ENCODE measurements at places on chromosomes 2 and 18.

DNA sequence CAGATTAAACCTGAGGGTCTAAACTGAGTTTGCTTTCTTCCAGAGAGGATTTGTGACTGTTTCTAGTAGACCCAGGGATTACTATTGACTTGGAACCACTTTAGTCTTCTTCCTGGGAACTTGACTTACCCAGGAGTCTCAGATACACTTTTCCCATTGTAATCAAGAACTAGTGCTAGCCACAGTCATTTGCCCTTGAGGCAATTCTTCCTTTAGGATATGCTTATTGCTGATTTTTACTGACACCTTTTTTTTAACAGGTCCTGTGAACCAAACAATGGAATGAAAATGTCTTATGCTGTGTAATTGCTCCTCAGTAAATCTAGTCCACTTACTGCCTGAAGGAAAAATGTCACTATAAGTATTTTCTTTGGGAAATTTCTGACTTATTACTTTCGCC, 78.3 kb downstream of the TAF4B start:
- DNase-seq = no peak

GRCh38 chr2:205771031-205771430, 88.7 kb downstream of the NRP2 start:
- DNase-seq = no peak

GRCh38 chr2:28365158-28365557, 27.5 kb upstream of the FOSL2 start:
- DNase-seq = no peak

- DNase-seq = no peak
These were observed 47.2 kb downstream of the C1QL2 start for GRCh38 chr2:119111115-119111975.

- no peak for DNase-seq
These were observed 105.0 kb downstream of the IKZF2 start for GRCh38 chr2:213046431-213046830.

DNA sequence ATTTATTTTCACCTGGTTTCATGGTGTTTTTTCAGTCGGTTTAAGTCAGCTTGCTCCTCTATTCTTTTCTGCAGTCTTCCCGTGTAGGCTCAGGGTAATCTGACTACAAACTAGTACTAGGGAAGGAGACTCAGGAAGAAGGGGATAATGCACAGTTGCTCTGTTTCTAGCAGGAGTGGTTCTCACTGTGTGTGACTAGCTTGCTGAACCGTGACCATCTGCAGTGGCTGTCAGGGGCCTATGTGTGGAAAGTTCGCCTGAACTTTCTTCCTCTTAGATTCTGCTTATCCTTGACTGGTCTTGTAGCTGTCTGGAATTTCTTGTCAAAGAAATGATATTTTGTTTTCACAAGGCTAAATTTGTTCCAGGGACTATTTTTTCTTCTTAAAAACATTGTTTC, 46.3 kb upstream of the AQP4 start:
- DNase-seq = no peak

- no peak for DNase-seq
These were observed 7.0 kb downstream of the LPIN1 start for GRCh38 chr2:11753452-11753885.

GRCh38 chr18:73684647-73685046, 463.0 kb downstream of the FBXO15 start:
- no peak for DNase-seq

DNA sequence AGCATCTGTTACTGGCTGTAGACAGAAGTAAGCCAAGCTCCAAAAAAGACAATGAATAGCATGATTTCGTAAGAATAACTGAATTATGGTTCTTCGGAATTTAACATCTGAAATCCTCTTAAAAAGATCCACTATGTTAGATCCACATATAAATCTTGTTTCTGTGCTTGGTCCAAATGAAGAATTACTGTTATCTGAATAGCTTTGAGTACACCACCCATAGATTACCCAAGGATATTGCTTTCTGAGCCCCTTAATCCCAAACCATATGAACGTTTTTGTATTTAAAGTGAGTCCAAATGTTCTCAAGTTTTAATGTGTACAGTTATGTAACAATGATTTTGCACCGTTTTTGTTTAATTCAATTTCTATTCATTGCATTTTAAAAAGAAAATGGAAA, 124.9 kb downstream of the DSC3 start:
- DNase-seq = no peak

DNA sequence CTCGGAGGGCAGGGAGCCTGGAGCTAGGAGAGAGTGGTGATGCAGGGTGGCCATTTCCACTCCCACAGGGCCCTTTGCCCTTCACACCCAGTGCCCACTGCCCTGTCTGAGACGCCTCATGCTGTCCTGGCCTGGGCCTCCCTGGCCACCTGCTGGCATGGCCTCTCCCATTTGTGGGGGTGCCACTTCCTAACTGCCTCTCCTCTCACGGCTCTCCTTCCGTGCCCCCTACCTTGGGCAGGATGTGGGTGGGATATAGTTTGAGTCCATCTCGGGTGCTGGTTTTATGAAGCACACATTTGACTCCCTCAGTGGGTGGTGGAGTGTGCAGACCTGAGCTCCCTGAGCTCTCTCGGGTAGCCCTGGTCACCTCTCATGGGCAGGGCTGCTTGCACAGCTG, 46.0 kb downstream of the DGKD start:
- DNase-seq = no peak

DNA sequence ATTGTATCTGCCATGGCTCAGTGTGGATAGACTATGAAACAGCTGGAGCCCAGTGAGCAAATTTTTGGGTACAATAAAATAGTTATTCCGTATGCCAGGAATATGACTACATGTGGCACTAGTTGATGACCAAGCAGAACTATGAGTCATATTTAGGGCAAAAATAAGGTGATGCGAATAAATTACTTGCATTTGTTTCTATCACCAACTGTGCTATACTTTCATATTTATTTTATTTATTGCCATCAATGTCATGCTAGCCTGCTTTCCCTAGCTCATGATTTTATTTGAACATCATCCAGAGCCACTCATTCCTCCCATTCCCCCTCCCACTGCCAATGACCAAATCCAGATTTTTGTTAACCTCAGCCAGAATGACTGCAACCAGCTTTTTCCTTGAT, 13.3 kb upstream of the FAP start:
- DNase-seq = no peak
